M059J (cell line): ENCODE measurements at places on chromosomes 6 and 20.

DNA sequence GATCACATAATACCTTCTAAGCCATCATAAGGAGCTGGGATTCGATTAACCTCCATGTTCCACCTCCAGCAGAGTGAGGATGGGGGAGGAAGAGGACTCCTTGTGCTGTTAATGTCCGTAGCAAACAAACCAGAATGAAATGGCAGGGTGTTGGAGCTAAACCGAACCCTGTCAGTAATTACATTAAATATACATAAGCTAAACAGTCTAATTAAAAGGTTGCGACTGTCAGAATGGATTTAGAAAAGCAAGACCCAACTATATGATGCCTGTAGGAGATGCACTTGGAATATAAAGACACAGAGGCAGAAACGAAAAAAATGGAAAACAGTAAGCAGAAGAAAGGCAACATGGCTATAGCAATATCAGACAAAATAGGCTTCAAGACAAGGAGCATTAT is 13.2 kb downstream of the PREX1 start:
- DNase-seq, result no peak

GRCh38 chr6:117169781-117170281 is 95.5 kb upstream of the VGLL2 start:
- peak; percentile 13 for DNase-seq

DNA sequence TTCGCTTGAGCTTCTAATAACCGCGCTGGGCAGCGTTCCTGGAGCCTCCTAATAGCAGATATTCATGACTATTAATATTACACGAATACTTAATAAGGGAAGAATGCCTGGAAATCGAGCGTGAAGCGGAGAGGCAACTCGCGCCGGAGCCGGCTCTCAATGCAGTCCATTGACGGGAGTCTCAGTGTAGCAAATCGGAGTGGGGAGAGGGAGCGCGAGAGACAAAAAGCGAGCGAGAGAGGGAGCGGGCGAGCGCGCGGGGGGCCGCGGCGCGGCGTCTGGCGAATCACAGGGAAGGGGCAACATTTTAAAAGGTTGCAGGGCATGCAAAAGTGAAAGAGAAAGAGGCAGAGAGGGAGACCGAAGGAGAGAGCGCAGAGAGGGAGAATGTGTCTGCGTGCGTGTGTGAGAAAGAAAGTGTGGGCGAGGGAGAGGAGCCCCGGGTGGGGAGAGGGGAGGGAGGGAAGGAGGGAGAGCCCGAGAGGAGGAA is 2.9 kb downstream of the TFAP2A start:
- peak; percentile 99 for DNase-seq

- DNase-seq, result peak; percentile 13
These were observed 837 bp upstream of the OSER1 start for GRCh38 chr20:44211177-44212039.

- peak; percentile 71 for DNase-seq
These were observed 42.0 kb upstream of the PLCG1 start for GRCh38 chr20:41095110-41095969.

DNA sequence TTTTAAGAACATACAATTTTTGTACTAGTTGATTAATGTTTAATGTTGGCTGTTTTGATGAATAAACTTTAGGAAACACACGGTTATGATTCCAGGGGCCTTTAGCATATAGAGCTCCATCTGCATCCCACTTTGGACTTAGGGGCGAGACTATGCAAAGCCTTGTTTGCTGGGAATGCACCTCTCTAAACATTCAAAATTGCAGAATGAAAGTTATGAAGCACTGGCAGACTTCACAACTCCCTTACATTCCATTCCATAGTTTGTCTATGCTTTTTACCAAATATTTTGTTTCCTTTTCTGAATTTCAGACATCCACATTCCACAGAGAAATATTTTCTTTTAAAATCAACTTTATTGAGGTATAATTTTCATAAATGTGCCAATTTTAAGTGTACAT is 10.3 kb upstream of the TCP11 start:
- DNase-seq, result no peak

- peak; percentile 73 for DNase-seq
These were observed 34.9 kb upstream of the ALDH8A1 start for GRCh38 chr6:134984821-134985220.

- no peak for DNase-seq
These were observed 227.6 kb downstream of the ANKRD60 start for GRCh38 chr20:58000861-58001260.

DNA sequence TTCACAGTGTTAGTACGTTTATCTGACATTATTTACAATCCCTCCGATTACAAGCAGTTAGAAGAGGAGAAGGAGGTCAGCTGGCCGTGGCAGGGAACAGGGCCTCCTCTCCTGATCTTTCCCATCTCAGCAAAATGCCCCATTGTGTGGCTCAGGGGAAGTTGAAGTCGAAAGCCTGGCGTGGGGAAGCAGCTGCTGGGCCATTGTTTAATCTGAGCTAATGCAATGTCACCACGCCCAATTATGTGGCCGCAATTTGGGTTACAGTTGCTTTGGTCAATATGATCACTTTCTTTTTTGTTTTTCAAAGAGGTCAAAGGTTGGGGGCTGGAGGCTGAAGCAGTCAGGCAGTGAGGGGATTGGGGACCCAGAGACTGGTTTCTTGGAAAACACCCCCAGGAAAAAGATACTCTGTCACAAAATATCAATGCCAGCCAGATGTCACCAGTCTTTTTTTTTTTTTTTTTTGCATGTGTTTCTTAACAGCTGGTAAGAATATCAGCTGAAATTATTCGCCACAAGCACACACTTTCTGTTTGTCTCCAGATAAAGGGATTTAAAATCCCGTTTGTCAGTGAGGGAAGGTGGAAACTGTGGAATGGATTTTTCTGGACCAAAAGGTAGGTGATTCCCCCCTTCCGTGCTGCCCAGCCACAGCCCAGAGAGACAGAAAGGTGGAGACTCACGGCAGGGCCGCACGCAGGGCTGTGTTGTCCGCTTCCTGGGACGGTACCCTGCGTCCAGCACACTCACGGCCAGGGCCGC is 24.6 kb downstream of the DLL1 start:
- DNase-seq, result no peak

DNA sequence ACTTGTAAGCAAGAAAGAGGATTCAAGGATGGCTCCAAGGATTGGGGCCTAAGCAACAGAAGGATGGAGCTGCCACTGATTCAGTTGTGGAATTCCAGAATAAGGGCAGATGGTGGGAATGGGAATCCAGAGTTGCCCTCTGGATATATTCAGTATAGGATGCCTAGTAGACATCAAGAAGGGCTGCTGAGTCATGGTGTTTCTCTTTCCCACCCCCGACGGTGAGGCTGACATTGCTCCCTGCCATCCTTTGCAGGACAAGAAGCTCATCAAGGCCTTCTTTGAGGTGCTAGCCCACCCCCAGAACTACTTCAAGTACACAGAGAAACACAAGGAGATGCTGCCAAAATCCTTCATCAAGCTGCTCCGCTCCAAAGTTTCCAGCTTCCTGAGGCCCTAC is 11.2 kb upstream of the ZNF76 start:
- peak; percentile 40 for DNase-seq

GRCh38 chr20:41408156-41408794 is 41.7 kb upstream of the EMILIN3 start:
- DNase-seq, result peak; percentile 25

DNA sequence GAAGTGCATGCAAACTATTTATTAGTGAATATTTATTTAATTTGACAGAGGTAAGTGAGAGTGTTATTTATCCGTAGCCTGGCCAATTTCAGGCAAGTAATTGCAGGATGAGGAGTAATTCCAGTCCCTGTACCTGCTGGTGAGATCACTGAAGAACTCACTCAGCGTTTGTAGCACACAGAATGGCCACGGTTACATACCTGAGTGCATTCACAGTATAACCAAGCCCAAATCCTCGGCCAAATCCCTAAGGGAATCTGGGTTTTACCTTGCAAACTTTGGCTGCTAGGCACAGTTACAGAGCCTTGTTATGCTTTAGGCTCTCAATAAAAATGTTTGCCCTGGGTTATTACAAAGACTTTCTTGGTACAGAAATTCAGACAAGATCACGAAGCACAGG is 93.3 kb downstream of the KCNQ5 start:
- no peak for DNase-seq

DNA sequence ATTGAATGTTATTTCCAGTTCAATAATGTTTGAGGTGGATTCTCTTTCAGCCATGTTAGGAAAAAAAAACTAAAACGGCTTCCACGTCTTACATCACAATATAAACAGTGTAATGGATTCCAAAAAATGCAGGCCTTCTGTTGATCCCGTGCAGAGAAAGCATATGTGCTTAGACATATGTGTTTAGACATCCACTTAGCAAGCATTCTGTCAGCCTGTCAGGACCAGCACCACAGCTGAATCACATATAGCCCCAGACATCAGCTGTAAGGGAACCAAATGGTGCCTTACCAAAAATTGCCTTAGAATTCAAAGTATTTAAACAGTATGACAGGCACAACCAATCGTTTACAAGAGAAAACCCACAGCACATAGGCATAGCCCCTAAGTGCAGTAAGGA is 304.9 kb downstream of the EYA4 start:
- no peak for DNase-seq

- peak; percentile 64 for DNase-seq
These were observed 6.7 kb downstream of the TSHZ2 start for GRCh38 chr20:52978851-52979250.

DNA sequence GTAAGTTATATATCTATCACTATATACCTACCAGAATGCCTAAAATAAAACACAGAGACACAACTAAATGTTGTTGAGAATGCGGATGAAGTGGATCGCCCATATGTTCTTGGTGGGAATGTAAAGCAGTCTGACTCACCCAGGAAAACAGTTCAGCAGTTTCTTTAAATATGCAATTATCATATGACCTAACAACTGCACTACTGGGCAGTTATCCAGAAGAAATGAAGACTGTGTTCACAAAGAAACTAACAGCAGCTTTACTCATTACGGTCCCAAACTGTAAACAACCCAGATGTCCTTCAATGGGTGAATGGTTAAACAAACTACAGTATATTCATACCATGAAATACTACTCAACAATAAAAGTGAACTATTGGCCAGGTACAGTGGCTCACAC is 14.3 kb upstream of the ZC3H12D start:
- DNase-seq, result peak; percentile 77

DNA sequence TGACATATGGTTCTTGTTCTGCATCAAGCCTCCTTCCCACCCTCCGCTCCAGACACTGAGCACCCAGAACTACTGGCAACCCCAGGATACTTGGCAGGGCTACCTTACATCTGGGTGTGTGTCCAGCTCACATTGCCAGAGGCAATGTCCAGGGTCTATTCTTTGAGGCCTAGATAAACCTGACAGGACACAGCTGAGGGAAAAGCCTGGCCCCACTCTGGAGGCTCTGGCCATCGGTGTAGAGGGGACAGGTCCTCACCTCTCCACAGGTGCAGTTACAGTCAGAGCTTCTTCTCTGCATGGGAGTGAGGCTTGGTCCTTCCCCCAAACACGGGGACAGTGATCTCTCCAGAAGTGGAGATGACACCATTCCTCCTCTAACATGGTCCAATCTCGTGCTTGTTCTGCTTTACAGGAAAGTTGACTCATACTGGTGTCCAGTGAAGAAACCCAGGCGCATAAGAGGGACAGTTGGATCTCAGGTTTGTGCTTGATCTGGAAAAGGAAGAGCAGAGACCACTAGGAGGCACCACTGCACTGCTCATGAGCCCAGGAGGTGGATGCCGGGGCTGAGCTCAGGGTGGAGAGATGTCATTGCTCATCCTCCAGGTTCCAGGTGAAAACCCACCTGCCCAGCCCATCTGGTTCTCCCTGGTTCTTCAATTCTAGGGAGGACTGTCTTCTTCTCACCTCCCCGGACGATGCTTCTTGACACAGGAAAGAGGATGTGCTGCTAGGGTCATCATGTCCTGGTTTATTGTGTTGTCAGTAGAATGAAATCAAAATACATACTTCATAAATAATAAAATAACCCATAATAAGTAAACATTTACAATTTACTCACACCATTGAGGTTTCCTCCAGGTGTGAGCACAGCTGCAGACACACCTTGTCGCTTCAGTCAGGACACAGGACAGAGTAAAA is 14.7 kb downstream of the HLA-F start:
- peak; percentile 75 for DNase-seq

- DNase-seq, result no peak
These were observed 2.5 kb upstream of the R3HDML start for GRCh38 chr20:44334306-44334705.

- no peak for DNase-seq
These were observed 15.7 kb upstream of the UNC93A start for GRCh38 chr6:167275436-167275835.

DNA sequence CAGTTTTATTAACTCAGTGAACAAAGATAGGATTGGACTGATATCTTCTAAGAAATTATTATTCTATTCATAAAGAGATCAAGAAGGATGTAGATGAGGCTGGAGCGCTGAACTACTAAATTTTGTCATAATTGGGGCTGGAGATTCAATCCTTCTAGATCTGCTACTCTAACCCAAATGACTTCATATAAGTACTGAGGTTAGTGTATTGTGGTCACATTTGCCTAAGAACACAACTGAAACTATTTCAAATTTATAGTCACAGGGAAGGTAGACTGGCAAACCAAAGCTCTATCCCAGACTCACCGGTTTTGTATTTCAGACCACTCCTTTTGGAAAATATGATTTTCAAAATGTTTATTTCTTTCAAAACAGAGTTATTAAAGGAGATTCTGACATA is 96.7 kb downstream of the BMP5 start:
- no peak for DNase-seq

DNA sequence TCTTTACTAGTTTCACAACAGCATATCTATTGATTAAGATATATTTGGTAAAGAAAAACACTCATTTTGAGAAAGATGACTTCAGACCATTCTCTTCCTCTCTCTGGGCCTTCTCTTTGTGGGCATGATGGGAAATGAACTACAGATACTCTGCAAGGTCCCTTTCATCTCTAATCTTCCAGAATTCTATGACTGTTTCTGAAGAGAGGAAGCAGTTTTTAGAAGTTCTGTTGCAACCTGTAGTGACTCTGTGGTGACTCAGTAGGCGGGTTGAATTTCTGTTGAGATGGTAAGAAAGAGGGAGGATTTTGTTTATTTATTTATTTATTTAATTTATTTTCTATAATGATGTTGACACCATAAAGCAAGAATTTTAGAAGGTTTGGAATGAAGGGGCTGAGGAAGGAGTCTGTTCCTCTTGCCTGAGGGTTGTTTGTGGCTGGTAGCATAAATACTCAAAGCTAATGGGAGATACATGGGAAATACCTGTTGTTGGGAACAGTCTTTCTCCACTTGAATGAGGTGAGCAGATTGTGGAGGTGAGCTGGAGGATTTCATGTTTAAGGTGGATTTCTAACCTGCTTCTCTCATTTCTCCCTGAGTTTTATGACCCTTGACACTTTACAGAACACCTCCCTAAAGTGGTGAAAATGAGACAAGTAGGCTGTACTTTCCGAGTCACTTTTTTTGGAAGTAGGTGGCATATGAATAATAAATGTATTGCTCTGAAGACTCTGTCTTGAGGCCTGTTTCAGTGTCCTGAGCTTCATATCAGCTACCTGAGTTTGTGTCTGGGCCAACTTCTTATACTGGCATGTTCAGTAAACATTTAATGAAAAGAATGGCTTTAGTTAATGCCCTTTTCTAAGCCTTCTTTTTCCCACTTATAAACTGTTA is 15.0 kb downstream of the ACSS2 start:
- DNase-seq, result peak; percentile 84

DNA sequence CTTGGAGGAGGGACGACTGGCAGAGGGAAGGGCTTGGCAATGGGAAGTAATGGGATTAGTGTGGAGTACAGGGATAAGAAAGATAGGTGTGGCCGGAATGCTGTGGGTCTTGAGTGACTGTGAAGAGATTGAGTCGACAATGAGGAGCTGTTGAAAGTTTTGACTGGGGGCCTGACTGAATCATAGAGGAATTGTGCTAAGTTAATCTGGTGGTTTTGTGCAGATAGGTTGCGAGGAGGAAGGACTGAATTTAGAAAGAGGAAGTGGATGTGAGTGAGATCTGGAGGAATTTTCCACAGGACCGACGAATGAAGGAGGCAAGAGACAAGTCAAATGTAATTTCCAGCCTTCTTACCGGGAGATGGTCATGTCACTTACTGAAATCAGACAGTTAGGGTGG is 143.9 kb upstream of the RALGAPA2 start:
- DNase-seq, result peak; percentile 49
